ENCODE measurements at places on chromosomes 7 and 10.

- no peak for DNase-seq
These were observed 1.6 kb downstream of the CCDC71L start for GRCh38 chr7:106659166-106659962.

GRCh38 chr7:69309601-69310000 lies 288.7 kb upstream of the AUTS2 start:
- no peak for DNase-seq

DNA sequence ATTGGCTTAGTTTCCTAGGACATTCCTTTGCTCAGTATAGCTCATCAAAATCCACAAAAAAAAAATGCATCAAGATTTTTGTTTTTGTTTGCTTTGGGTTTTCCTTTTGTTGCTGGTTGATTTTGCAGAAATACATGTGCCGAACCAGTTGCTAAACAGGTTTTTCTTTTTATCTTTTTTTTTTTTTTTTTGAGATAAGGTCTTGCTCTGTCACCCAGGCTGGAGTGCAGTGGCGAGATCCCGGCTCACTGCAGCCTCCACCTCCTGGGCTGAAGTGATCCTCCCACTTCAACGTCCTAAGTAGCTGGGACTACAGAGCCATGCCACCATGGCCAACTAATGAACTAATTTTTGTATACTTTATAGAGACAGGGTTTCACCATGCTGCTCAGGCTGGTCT lies 8.3 kb downstream of the CSTF2T start:
- DNase-seq: no peak

GRCh38 chr10:37992083-37992482 lies 15.6 kb upstream of the ZNF25 start:
- no peak for DNase-seq

GRCh38 chr7:36165059-36165458 lies 12.0 kb downstream of the EEPD1 start:
- no peak for DNase-seq

DNA sequence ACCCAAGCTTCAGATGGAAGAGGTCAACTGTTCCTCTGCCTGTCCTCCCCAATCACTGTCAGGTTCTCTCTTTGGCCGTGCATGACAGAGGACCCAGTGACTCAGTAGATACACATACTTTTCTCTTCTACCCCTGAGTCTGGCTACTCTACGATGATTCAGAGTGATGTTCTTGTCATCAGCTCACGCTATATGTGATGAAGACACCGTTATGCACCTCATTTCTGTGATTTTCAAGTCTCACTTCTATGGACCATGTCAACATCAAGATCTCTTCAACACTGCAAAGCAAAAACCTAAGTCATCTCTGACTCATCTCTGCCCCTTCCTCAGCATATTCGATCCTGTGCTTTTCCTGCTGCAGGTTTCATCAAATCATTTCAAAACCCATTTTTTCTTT lies 76.6 kb upstream of the DGKI start:
- no peak for DNase-seq

DNA sequence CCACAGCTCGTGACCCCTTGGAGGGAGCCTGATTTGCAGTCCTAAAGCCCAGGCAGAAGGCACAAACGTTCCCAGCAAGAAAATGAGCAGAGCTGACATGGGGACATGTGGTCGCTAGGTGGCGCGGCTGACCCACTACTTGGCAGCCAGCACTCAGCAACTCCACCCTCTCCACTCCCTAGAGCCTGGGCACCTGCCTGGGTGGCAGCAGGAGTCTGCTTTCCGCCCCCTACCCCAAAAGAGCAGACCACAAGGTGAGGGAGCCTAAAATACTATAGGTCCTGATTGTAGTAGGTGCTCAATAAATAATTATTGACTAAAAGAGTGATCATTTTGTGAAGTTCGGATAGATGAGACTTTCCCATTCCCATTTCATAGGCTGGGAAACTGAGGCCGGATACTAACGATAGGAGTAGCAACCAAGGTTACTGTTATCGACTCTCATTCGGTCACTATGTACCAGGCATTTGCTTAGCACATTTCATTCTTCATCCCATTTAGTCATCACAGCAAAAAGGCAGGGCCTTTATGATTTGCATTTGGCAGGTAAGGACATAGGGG lies 57.4 kb downstream of the NEUROG3 start:
- no peak for DNase-seq

- no peak for DNase-seq
These were observed 88.6 kb upstream of the KCNIP2 start for GRCh38 chr10:101932183-101932582.

GRCh38 chr10:103067956-103068355 lies 125.1 kb downstream of the NT5C2 start:
- DNase-seq: no peak

- DNase-seq: no peak
These were observed 56.5 kb downstream of the KIAA1549 start for GRCh38 chr7:138924501-138925225.

- DNase-seq: no peak
These were observed 291.6 kb downstream of the RNLS start for GRCh38 chr10:88291289-88292184.

DNA sequence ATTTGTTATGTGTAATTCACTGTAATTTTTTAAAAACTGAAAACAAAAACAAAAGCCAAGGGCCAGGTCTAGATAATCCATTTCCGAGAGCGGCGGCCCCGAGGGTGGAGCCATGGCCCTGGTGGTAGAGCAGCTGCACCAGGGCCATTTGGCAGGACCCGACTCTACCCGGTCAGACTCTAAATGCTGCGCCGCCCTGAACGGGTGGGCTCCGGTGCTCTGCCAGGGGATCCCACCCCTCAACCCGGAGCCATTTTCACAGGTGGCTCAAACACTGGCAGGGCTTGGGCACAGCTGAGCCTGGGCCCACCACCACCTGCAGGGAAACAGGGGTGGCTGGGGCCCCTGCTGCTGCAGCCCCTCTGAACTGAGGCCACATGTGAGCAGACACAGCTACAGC lies 56.9 kb downstream of the DPYSL4 start:
- DNase-seq: no peak

- no peak for DNase-seq
These were observed 231.2 kb downstream of the PTPRN2 start for GRCh38 chr7:158356454-158356853.

DNA sequence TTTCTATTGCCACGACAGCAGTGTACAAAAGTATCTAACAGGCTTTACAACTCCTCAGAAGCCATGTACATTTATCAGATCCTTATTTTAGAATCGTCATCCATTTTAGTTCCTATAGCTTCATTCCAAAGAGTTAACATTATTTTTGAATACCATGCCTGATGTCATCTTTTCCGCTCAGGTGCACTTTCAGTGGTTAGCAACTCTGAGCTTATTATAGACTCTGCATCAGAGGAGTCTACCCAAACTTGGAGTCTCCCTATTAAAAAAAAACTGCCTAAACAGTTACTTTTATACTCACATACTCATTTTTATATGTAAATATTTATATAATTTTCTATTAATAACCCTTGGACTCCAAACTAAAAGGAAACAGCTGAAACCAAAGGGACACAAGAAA lies 31.6 kb upstream of the PRSS37 start:
- no peak for DNase-seq

- no peak for DNase-seq
These were observed 60.8 kb upstream of the HABP2 start for GRCh38 chr10:113491967-113492565.

GRCh38 chr10:92699193-92699517 lies 9.4 kb downstream of the HHEX start:
- DNase-seq: no peak

- no peak for DNase-seq
These were observed 222.9 kb upstream of the PITRM1 start for GRCh38 chr10:3395458-3395861.

GRCh38 chr10:128846927-128847326 lies 620.1 kb upstream of the MGMT start:
- no peak for DNase-seq

- no peak for DNase-seq
These were observed 612.8 kb downstream of the IPMK start for GRCh38 chr10:57654856-57655255.

DNA sequence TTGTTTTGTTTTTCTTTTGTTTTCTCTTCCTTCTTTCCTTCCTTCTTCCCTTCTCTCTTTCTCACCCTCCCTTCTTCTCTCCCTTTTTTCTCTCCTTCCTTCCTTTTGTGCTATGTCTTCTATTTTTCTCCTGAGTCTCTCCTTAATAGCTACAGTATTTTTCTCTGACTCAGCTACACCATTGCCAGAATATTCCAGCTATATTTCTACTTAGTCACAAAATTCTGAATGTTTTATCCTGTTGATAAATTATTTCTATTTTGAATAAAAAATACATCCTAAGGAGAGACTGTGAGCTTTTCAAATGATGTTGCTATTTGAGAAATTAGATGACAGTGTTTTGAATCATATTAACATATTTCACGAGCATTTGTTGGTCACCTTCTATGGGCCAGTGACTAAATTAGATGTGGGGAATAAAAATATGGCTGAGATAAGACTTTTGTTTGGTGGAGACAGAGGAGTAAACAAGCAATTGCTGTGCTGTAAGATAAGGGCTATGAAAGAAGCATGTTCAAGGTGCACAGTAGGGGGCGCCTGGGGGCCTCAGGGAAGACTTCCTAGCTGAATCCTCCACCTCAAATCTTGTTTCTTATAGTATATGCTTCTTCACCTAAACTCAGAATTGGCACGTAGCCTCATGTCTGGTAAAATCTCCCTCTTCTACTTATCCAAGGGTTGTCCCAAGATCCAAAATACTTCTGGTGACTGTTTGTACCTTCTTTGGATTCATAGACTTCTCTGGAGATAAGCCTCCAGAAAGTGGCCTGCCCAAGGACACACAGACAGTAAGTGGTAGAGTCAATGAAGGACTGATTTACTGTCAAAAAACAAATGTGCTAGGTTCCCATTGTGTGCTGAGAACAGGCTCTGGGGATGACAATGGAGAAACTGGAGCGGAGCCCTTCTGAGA lies 115.5 kb upstream of the CREB5 start:
- DNase-seq: no peak

- DNase-seq: peak; percentile 13
These were observed 1107.3 kb upstream of the LRRN3 start for GRCh38 chr7:109983618-109984017.

- DNase-seq: no peak
These were observed 5.8 kb downstream of the GNAI1 start for GRCh38 chr7:80140388-80140787.

DNA sequence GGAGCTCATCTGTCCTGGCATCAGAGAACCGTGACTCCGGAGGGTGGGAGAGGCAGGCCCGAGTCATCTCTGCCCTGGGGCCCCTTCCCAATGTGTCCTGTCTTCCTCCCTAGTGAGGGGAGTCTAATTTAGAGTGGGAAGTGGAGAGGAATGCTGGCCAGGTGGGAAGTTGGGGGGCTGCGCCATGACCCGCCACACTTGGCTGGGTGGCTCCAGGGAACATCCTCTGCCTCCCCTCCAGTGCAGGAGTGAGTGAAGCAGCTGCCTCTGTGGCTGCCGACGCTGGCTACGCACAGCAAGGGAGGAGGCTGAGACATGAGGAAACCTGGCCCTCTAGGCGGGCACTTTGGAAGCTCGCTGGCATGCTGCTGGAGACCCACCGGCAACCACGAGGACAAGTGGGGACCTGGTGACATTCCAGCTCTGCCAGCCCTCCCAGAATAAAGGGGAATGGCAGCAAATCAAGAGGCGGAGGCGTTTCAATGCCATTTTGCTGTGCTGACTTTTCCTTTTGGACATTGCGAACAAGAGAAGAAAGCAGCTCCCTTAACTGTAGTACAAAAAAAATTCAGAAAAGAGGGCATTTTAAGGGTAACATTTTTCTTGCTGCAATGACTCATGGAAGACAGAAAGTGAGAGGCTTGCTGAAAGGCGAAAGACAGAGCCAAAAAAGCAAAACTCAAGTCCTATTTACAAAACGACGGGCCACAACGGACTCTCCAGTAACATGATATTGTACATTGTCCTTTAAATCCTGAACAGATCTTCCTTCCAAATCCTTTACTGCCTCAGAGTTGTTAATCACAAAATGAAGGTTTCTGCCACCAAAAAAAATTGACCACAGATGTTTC lies 121.2 kb upstream of the PITRM1 start:
- no peak for DNase-seq

Measured in urinary bladder (tissue), 4 donors.